ENCODE measurements at places on chromosomes 11 and 22.

DNA sequence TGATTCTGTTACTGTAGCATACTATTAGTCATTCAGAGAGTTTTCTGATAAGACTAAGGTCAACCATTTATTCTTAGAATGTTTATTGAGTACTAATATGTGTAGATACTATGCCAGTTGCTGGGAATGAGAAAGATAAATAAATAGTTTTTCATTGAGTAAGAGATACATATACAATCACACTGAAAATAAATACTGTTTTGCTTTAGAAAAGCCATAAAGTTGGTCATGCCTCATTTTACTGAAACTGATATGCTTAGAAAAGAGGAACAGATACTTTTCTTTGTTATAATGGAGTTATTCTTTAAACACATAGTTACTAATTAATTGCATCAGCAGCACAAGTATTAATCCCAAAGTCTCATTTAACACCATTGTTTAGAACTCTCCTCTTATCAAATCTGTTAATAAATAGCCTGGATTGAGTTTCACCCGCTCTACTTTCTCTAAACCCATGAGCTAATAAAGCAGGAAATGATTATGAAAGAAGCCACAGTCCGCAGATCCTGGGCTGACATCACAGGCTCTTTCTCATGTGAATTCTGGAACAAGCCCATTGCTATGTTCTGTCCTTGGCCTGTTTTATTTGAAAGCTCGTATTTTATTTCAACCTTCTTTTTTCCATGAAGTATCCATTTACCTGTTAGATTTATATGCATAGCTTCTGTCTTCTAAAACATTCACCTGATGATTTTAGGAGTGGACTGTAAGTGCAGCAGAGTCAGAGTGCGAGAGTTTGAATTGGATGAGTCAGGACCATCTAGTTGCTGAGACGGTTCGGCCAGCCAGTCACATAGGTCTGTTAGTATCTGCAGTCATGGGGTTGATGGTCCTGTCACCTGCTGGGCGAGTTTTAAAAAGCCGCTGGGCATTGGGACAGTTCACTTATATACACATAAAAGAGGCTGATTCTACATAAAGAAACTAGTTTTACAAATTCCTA is 35.5 kb downstream of the PIWIL4 start:
- peak; percentile 87 for DNase-seq

DNA sequence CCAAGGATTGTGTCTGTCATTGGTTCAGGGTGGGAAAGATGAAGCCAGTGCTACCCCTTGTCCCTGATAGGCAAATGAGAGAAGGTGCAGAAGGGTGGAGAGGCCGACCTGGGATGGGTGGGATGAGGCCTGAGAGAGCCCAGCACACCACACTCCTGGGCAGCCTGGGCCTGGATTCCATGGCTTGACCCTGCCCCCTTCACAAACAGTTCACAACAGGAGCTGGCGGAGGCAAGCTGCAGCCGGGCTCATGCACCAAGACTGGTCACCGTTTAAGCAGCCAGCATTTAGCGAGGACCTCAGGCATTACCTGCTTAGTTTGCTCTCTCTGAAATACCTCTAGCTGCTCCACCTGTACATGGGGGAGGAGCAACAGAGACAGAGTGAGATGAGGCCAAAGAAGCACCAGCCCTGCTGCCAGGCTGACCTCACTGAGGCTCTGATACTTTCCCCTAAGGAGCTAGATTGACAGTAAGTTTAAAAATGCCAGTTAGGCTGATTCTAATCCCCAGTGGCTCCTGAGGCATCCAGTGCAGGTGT is 13.5 kb downstream of the IL18BP start:
- no peak for DNase-seq

- no peak for DNase-seq
Measured at GRCh38 chr11:75341612-75342011, 9.8 kb downstream of the ARRB1 start.

GRCh38 chr22:43001271-43002201 is 13.4 kb downstream of the PACSIN2 start:
- peak; percentile 75 for DNase-seq

DNA sequence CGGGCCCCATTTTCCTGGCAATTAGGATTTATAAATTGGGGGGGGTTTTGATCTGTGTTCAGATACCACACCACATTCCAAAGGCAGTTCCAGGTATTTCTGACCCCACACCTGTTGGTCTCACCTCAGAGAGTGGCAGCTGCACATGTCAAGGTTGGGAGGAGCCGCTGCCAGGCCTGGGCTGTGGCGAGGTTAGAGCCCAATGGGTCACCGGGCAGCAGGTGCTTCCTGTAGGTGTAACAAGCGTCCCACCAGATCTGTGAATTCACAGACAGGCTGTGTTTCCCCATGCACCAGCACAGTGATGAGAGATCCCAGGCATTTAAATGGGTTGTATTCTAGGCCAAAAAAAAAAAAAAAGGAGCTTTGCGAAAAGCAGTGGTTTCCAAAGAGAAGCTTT is 58.6 kb downstream of the CABIN1 start:
- no peak for DNase-seq

DNA sequence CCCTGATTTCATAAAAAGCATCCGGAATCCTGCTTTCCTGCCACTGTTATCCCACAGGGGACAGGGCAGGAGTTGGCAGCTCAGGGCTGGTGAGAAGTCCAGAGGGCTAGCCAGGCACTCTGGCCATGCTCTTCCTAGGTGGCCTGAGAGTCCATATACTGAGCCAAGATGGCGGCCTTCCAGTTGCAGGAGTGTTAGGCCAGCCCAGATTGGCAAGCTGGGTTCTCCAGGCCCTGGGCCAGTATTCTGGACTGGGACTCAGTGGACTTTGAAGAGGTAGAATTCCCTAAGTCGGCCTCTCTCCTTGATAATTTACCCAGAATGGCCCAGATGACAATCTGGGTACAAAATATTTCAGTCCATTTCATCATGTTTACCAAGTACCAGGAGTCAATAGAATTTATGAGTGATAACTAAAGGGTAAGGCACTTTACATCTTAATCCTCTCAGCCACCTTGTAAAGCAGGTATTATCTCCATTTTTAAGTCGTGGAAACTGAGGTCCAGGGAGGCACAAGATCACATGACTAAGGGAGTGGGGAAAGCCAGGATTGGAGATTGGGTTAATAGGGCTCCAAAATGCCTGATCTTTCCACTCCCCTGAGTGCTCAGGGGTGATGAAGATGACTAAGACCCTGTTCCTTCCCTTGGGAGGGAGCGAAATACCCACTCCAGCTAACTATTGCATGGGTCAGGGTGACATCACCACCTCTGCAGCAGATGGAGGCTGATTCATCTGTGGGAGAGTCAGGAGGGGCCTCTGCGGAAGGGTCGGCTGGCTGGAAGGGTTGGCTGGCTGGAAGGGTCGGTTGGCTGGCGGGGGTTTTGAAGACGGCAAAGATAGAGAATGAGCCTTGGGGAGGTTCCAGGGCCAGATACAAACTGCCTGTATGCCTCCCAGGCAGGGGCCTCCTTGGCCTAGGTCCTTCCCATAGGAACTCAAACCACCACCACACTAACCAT is 1.2 kb upstream of the MICALL1 start:
- peak; percentile 97 for DNase-seq

- DNase-seq: peak; percentile 12
Measured at GRCh38 chr11:18063125-18063524, 17.1 kb upstream of the TPH1 start.

- DNase-seq: peak; percentile 92
Measured at GRCh38 chr22:30705710-30706651, 11.3 kb downstream of the OSBP2 start.

DNA sequence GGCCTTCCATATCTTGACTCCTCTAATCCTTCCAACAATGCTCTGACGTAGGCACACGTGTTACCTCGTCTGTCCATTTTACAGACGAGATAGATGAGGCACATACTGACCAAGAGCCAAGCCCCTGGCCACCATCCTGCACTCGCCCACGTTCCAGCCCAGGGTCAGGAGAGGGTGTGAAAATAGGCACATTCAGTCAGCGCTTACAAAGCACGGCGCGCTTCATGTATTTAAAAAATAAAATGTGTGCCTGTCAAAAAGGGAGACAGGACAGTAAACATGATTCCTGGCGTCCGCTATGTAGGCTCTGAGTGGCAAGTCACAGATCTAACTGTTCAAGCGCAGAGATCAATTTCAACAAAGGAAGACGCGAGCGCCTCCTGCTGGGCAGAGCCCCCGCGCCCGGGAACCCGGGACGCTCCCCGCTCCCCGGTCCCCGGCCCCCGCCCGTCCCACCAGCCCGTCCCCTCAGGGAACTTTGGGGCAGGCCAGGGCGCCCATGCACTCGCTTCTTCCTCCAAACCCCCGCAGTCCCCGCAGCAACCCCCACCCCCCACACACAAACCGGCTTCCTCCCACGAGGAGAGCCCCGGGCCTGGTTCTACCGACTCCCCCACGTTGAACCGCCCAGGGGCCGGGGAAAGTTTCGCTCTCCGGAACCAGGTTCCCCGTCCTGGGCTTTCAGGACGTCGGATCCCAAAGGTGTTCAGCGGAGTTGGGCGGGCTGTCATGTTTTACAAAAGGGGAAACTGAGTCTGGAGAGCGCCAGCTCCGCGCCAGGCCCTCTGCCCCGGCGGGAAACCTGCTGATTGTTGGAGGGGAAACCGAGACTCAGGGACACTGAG is 10.4 kb upstream of the C1QTNF6 start:
- peak; percentile 86 for DNase-seq

DNA sequence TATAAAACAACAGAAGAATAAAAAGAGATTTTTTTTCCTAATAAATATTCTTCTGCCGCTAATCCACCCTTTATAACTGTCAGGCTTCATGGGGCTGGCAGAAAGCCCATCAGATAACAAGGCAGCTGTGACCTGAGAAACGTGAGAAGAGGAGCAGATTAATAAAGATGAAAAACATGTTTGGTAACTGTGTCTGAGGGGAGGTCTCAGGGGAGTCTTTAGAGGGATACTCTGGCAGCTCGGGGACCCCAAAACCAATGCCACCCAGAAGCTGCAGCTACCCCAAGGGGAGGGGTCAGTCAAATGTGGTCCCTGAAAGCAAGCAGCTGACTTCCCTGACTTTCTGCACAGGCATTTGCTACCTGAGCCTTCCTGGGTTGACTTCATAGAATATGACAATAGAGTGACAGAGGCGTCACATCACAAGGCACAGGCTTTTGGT is 48.4 kb upstream of the POU2AF1 start:
- peak; percentile 35 for DNase-seq

- DNase-seq: no peak
Measured at GRCh38 chr11:123151366-123151765, 43.7 kb downstream of the CLMP start.

- DNase-seq: no peak
Measured at GRCh38 chr11:68727783-68728182, 23.5 kb downstream of the TESMIN start.

- peak; percentile 5 for DNase-seq
Measured at GRCh38 chr11:17475666-17476316, 854 bp downstream of the ABCC8 start.

GRCh38 chr22:26087816-26088215 is 81.4 kb upstream of the SEZ6L start:
- DNase-seq: no peak

All from astrocyte of the hippocampus (primary cell).